ENCODE measurements at places on chromosomes 12 and 14. TPM values are rescaled to one million over a fixed set of nuclear protein-coding genes. Genes with fewer than 3 reads are reported as not detected.

SDR9C7 gene
- total RNA-seq = not detected

LHX5 gene
- not detected for total RNA-seq

RTRAF gene
- total RNA-seq = 122 TPM

ACOT6 gene
- total RNA-seq = not detected

GNG2 gene
- 15.7 TPM for total RNA-seq

MIPOL1 gene
- 21.2 TPM for total RNA-seq

KRT6C gene
- total RNA-seq = not detected

PRKAB1 gene
- 30.5 TPM for total RNA-seq

CS gene
- 103 TPM for total RNA-seq

KLRG1 gene
- total RNA-seq = 1.7 TPM

LIN52 gene
- 13.5 TPM for total RNA-seq

C12orf54 gene
- not detected for total RNA-seq

ZNF740 gene
- total RNA-seq = 19.6 TPM

IFI27 gene
- total RNA-seq = 137 TPM

GALNT9 gene
- total RNA-seq = 0.50 TPM

KLRC3 gene
- not detected for total RNA-seq

REP15 gene
- total RNA-seq = 1.2 TPM

CLEC4A gene
- total RNA-seq = 1.2 TPM

PLD4 gene
- 0.50 TPM for total RNA-seq

PKP2 gene
- 1.3 TPM for total RNA-seq

CARMIL3 gene
- not detected for total RNA-seq

PLXNC1 gene
- 4.0 TPM for total RNA-seq

DBX2 gene
- not detected for total RNA-seq

TPPP2 gene
- total RNA-seq = not detected

STXBP6 gene
- 60.4 TPM for total RNA-seq

C14orf132 gene
- 46.5 TPM for total RNA-seq

GARIN6 gene
- not detected for total RNA-seq

CLEC4C gene
- not detected for total RNA-seq

Measured in esophagus muscularis mucosa (tissue), 4 donors.